H1 (cell line): ENCODE measurements at places on chromosomes 1 and 21.
A peak's percentile ranks its signal among the peaks of the same experiment; 100 is the strongest.

DNA sequence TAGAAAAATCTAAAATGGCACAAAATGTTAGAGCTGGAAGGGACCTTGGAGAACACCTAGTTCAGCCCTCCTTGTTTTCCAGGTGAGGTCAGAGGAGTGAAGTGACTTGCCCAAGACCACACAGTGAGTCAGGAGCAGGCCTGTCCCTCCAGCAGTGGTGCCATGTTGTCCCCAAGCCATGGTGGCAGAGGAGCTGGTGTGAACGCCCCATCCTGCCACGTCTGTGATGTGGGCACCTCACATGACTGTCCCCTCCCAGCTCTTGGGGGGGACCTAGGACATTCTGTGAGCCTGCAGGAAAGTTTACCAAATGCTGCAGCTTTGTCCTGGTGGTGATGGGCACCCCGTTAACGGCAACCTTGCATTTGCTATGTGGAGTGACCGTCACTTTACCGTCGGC, 66.2 kb downstream of the SCCPDH start:
- DNase-seq = no peak

DNA sequence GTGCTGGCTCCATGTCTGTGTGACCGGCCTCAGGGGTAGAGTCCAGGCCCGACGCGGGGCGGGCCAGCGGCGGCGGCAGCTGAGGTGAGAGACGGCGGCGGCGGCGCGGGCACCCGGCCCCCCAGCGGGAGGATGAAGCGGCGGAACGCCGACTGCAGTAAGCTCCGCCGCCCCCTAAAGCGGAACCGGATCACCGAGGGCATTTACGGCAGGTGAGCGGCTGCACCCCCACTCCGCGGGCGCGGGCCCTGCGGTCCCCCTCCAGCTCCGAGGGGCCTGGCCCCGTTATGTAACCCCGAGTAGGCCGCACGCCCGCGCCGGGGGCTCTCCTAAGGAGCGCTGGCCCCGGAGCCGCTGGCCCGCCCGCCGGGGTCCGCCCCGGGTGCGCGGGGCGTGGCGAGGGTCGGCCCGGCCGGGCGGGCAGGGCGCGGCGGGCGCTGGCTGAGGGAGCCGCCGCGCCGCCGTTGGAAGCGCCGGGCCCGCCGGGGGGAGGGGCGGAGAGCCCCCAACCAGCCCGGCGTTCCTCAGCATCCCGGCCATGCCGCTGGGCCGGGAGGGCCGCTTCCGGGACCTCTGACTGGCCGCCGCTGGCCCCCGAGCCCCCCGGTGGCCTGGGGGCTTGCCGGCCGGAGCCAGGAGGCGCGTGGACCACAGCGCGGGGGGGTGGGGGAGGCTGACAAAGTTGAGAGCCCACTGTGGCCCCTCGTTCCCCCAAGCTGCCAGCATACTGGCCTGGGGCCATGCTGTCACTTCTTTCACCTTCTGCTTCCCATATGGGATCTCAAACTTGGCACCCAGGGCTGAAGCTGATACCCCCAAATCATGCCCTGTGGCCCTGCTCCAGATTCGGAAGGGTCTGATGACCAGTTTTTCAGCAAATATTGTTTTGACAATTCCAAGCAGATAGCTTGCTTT, 527 bp downstream of the MACO1 start:
- DNase-seq = peak; percentile 61

DNA sequence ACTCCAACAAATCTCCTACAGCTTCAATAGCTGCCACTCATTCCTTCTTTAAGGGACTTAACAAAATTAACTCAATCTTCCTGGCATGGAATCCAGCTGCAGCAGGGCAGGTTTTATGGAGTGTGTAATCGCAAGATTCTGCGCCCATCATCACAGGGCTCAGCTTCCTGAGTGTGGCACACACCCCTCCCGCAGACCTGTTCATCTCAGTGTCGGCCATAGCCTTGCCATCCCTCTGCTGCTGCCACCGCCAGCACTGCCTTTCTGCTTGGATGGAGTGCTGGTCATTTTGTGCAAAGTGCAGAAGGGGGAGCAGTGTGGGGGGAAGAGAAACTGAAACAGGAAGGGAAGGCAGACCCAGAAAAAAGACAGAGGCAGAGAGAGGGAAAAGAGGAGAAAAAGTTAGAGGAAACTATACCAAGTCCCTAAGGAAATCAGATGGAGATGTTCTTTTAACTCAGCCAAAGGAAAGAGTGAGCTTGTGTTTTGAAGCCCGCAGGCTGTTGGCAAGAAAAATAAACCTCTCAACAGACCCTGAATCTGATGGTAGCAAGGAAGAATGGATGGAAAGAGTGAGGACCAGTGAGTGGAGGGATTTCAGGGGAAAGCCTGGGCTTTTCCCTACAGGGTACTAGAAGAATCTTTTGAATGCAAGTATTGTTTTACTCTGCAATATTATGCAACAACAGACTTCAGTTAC, 324.2 kb downstream of the SEC16B start:
- no peak for DNase-seq

GRCh38 chr1:12196641-12197482, 30.1 kb downstream of the TNFRSF1B start:
- DNase-seq = no peak

DNA sequence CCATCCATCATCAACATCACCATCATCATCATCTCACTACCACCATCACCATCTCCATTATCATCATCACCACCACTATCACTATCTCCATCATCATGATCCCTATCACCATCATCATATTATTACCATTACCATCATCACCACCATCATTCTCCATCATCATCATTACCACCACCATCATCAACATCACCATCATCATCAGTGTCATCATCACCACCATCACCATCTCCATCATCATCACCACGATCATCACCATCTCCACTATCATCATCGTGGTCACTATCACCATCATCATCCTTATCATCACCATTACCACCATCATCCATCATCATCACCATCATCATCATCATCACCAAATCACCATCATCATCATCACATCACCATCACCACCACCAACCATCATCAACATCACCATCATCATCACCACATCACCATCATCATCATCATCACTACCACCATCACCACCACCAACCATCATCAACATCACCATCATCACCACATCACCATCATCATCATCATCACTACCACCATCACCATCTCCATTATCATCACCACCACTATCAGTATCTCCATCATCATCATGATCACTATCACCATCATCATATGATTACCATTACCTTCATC, 202.1 kb upstream of the VAMP3 start:
- DNase-seq = no peak

DNA sequence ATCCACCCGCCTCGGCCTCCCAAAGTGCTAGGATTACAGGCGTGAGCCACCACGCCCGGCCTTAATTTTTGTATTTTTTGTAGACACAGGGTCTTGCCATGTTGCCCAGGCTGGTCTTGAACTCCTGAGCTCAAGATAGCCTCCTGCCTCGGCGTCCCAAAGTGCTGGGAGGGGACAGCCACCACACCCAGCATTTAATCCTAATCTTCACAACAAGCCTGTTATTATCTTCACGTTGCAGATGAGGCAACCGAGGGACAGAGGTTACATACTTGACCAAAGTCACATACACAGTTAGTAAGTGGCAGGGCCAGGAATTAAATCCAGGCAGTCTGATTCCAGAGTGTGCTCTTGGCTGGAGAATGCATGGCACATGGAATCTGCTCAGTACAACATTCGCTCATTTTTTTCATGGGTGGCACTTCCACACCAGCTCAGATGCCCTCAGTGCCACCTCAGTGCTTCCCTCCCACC, 4.8 kb upstream of the GPR37L1 start:
- DNase-seq = no peak

GRCh38 chr1:155389826-155390225, 69.1 kb downstream of the RUSC1 start:
- DNase-seq = no peak

DNA sequence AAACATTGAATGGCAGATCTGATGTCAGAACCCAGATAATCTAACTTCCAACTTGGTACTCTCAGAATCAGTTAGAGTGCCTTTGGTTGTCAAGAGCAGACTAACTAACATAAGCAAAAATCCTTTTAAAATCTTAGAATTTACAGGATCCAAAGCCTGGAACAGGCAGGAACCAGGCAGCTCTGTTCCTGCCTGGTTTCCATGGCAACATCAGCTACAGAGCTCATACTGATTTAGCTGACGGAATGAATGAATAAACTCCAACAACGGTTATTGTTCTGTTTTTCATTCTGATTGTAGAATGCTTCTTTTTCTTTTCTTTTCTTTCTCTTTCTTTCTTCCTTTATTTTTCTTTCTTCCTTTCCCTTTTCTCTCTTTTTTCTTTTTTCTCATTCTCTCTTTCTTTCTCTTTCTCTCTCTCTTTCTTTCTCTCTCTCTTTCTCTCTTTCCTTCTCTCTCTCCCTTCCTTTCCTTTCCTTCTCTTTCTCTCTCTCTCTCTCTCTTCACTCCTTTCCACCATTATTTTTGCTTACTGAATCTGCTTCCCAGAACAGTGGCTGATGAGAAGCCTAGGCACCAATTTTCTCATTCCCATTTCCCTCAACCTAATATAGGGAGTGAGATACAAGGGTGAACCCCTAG, 121.6 kb downstream of the RGS7 start:
- no peak for DNase-seq

DNA sequence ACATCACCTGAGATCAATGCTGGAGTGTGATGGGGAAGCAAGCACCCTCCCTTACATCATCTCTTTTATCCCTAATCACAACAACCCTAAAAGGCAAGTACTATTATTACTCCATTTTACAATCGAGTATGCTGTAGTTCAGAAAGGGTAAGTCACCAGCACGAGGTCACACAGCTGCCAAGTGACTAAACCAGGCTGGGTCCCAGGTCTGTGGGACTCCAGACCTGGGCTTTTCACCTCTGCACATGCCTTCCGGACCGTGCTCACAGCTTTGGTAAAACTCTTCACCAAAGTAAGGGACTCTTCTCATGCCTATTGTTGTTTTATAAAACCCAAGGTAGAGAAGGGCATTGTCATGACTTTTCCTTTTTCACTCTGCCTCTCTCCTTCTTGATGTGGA, 130.9 kb downstream of the DMRTB1 start:
- DNase-seq = no peak

- no peak for DNase-seq
These were observed 41.8 kb downstream of the FLVCR1 start for GRCh38 chr1:212899845-212900244.

DNA sequence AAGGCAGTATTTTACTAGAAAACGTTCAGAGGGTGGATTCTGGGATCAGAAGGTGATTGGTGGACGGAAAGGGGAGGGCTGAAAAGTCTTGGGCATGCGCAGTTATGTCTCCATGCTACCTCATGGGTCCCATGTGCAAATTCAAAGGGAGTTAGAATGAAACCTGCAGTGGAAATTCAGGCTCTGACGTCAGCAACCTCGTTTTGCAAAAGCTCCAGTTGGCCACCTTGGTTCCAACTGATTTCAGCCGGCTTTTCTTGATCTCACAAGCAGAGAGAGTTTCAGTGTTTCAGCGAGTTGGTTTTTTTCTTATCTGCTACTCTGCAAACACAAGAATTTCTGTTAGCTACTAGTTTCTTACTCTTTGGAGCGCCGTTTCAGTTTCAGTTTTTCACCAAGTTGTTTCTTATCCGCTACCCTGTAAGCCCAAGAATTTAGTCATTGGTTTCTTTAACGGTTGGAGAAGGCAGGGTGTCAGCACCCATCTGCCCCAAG, 69.8 kb upstream of the PGBD5 start:
- no peak for DNase-seq

GRCh38 chr1:24871306-24871901, 58.7 kb downstream of the RUNX3 start:
- no peak for DNase-seq

- DNase-seq = no peak
These were observed 9.8 kb upstream of the PRSS38 start for GRCh38 chr1:227805606-227806197.

GRCh38 chr1:77948841-77949424, 29.9 kb downstream of the FUBP1 start:
- no peak for DNase-seq

DNA sequence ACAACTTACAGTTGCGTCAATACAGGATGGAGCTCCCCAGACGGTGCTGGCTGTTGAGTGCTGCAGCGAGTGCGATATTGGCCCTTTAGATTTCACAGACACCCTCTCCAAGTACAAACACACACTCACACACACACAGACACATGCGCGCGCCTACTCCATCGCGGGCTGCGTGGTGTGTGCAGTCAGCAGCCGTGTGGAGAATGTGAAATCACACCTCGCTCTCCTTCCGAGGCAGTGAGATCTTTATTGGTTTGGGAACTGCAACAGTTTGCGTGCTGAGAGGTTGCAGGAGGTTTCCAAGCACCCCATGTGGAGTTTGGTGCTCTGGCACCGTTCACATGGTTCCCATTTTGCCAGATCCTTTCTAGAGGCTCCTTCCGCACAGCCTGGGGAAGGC, 372.2 kb downstream of the RRAGC start:
- no peak for DNase-seq

GRCh38 chr1:59013276-59013927, 229.6 kb upstream of the JUN start:
- peak; percentile 52 for DNase-seq

GRCh38 chr1:221824909-221825308, 83.0 kb upstream of the DUSP10 start:
- no peak for DNase-seq

- DNase-seq = no peak
These were observed 8.4 kb downstream of the LRRC3 start for GRCh38 chr21:44463724-44464123.

- no peak for DNase-seq
These were observed 4.1 kb upstream of the RBP7 start for GRCh38 chr1:9992910-9993309.

DNA sequence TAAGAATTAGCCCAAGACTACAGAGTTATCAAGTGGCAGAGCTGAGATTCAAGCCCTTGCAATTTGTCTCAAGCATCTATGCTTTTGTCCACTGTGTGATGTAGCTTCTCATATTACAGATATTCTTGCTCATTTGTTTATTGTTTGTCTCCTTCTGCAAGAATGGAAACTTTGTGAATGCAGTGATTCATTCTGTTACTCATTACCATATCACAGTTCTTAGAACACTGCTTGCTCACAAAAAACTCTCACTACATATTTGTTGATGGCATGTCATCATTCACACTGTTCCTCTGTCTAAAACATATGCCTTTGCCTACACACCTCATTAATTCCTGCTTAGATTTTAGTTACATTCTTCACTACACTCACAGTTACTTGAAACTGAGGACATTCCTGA, 1198.9 kb downstream of the PLA2G4A start:
- DNase-seq = no peak

- DNase-seq = no peak
These were observed 44.0 kb downstream of the ZBTB17 start for GRCh38 chr1:15931884-15932283.

- DNase-seq = no peak
These were observed 694.1 kb downstream of the USP25 start for GRCh38 chr21:16423921-16424320.

DNA sequence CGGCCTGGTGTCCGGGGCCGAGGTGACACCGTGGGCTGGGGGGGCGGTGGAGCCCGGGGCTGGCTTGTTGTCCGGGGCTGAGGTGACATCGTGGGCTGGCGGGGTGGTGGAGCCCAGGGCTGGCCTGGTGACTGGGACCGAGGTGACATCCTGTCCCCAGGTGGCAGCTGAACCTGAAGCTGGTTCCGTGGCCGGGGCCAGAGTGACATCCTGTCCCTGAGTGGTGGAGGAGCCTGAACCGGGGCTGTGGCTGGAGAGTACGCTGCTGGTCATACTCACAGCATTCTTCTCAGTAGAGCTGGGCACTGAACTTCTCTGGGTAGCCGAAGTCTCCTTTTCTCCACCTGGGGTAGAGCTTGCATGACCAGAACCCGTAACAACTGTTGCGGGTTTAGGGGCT, 15.8 kb downstream of the THBS3 start:
- no peak for DNase-seq
